ENCODE measurements at places on chromosomes 5 and 9.

DNA sequence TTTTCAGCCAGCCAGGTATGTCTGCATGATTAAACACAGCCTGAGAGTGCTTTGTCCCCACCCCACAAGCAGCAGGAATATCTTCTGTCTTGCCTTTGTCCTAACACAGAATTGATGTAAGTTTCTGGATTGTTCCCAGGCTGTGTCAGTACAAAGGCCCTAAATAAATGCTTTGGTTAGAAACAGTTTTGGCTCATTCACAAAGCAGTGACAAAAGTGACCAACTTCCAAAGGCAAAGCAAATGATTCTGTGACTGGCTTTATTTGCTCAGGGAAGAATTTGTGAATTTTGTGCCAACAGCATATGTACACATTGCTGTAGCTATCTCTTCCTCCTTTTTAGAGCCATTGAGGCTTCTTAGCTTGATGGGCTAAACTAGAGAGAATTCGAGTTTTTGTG lies 133.7 kb downstream of the PLPPR1 start:
- no peak for DNase-seq

DNA sequence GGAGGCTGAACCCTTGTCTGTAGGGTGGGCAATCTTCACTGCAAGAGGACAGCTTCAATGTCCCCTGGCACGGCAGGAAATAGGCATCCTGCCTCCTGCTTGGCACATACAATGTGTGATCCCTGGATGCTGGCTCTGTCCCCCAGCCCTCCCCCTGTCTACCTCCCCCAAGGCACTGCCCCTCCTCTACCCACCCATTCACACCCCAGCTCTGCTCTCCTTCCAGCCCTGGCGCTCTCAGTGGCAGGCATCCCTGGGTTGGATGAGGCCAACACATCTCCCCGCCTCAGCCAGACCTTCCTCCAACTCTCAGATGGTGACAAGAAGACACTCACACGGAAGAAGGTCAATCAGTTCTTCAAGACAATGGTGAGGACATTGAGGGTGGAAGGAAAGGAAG lies 24.1 kb upstream of the FOXI1 start:
- no peak for DNase-seq

- DNase-seq = no peak
Measured at GRCh38 chr9:133362359-133363044, 6.2 kb downstream of the SURF2 start.

DNA sequence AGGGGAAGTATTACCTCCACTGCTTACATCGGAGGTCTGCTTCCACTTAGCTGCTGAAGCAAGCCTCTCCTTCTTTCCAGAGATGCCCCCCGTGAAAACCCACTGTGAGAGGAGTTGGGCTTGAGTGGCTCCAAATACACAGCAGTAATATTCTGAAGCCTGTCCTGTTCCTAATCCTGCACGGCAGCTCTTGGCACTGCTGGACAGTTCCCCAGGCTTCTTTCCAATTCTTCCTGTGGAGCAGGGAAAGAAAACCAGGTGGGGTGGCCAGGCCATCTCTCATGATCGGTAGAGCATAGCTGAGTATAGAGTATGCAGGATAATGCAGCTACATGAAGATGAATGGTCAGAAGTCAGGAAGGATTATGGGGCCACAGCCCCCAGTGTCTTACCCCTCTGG lies 335.3 kb downstream of the MARCHF11 start:
- no peak for DNase-seq

DNA sequence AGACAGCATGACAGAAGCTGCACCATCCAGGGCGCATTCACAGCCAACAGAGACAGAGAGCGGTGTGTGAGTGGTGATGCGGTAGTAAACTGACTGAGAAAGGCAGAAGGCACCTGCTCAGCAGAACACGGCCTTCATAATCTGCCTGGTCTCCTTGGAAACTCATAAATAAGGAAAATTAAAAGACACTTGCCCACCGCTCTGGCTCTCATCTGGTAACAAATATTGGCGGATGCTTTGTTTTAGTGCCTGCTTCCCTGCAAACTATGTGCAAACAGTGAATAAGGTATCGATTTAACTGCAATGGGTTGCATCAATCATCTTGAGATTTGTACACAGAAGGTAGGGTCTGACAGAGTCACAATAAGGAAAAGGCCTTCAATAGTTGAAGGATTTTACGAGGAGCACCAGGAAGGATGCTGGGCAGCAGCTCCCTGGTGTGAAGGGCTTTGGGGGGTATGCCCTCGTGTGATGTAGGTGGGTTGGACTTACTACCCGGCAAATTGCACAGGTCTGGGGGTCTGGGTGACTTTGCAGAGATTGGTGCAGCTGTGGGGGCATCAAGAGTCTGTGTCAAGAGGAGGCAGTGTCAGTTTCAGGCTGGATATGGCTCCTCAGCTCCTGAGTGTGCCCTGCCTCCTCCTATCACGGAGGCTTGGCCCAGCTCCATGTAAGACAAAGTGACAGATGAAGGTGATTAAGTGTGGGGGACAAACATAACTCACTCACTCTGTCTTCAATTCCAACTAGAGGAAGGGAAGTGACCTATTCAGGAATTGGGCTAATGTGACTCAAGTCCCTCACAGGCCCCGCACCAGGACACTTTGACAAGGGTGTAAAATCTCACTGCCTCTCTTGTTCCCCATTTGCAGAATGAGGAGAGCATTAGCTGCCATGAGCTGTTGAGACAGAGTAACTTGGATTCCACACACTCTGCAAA lies 166.7 kb downstream of the ICE1 start:
- no peak for DNase-seq

GRCh38 chr9:2677915-2678889 lies 39.1 kb upstream of the KCNV2 start:
- no peak for DNase-seq

DNA sequence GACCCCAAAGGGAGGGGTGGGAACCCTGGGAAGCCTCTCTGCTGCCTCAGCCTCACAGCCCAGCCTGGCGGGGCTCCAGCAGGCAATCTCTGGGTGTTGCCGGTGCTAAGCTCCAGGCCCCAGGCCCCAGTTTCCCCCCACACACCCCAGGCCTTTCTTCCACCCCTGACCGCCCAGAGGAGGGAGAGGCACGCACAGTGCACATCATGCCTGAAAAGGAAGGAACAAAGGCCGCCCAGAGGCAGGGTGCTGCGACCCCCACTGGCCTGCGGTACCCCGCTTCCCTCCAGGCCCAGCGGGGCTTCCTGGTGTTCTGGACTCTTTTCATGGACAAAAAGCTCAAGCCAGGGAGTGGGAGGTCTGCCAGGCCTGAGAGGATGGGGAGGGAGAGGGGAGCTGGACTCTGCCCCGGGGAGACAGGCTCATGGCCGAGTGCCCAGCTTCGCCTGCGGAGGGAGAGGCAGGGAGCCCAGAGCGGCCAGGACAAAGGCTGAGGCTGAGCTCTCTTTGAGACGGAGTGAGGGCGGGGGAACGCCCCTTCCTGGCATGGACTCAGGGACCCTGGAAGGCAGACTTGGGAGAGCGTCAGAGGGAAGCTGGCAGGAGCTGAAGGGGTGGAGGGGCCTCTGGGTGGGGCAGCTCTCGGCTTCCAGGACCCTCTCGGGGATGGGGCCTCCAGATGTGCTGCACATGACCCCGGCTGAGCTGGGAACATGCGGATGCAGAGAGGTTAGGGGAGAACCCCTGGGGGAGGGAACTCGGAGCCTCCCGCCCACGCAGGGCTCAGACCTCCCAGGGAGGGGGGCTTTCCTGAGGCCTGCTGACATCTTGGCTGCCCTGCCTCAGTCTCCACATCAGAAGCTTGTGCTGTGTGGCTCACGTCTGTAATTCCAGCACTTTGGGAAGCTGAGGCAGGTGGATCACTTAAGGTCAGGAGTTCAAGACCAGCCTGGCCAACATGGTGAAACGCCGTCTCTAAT lies 1.8 kb upstream of the ENTPD2 start:
- no peak for DNase-seq

DNA sequence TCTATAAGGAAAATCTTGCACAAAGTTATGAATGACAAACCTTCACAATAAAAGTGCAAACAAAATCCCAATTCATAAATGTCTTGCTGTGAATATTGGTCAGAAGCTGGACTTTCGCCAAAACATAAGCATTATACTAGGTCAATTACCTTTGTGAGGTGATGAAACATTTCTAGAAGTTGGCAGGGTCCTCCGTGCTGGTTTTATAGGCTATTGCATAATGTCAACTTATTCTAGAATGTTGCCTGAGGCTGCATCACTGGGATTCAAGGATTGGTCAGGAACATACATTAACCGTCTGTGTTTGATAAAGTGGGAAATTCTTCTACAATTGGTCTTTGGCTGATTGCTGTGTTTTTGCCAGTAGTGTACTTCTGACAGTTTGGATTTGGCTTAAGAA lies 49.8 kb upstream of the PALM2AKAP2 start:
- DNase-seq = no peak

GRCh38 chr5:176614805-176615478 lies 5.0 kb upstream of the GPRIN1 start:
- no peak for DNase-seq

GRCh38 chr5:30802961-30803705 lies 390.4 kb upstream of the CDH6 start:
- no peak for DNase-seq

DNA sequence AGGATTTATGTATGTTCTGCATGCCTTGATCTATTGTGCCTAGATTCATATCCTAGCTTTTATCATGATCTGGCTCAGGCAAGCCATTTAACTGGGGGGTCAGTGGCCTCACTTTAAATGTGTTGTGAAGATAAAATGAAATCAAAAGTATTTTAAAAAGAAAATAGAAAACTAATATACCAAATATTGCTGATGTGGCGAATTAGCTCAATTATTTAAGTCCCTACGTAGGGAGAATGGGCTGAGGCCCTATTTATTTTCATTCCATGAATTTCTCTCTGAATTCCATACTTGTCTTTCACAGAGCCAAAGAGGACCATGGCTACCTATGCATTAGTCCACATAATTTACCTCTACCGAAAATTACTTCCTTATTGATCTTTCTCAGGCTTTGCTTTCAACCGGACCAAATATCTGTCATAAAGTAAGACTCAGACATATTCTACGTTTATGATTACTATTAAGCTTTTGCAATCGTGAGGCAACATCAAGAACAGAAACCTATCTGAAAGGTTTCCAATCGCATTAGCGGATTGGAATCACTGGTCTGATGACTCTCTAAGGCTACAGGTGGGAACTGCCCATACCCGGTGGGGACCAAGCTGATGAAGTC lies 1.7 kb downstream of the MBLAC2 start:
- no peak for DNase-seq

- DNase-seq = no peak
Measured at GRCh38 chr9:87670572-87671264, 55.2 kb upstream of the CTSL start.

- no peak for DNase-seq
Measured at GRCh38 chr9:12735665-12736064, 39.2 kb upstream of the LURAP1L start.

DNA sequence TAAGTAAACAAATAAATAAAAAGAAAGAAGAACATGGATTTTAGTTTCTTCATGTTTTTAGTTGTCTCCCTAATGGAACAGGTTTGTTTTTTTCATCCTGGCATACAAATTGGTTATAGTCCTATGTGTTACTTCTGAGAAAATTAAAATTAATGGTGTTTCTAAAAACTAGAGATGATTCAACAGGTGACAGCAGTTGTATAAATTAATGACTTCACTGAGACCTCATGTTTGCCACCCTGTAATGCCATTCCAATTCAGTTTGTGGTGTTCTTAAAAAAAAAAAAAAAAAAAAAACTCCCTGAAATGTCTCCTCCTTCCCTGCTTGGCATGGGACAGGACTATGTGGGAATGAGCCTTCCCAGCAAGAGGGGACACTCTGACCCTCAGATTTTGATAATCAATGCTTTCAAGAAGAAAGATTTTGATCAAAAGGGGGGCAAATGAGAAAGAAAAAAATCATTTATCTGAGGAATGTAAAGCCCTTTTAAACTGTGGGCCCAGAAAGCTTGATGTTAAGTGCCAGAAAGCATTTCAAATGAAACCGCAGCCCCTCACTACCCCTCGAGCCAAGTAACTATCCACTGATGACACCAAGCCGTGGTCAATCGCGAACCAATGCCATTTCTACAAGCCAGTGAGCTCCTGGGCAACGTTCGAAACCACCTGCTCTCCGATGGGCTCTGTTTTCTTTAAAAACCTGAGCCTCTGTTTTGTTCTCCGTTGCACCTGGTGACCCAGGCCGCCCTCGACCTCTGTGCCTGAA lies 941 bp downstream of the EXD3 start:
- DNase-seq = no peak

DNA sequence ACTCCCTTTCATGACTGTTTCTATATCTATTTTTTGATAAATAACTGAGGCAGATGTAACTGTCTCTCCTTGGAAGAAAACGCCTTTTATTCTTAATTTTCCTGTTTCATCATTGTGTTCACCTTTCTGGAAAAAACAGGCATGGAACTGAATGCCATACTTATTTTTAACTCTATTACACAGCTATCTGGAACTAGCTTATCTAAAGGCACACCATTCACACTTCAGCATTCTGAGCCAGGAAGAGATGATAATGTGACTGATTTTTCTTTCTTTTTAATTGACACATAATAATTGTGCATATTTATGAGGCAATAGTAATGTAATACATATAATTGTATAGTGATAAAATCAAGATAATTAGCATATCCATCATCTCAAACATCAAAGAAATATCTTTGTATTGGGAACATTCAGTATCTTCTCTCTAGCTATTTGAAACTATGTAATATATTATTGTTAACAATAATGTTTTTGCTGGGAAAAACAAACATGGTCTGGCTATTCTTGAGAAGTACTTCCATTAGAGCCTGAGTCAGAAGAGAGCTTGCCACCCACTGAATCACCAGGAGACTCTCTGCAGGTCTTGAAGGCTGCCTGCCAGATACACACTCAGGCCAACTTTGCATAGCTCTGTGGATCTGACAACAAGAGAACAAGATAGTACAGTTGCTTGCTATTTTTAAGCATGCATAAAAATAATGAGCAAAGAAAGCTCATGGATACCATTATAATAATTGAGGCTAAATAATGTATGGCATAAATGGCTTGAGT lies 501.0 kb upstream of the EDIL3 start:
- DNase-seq = no peak

DNA sequence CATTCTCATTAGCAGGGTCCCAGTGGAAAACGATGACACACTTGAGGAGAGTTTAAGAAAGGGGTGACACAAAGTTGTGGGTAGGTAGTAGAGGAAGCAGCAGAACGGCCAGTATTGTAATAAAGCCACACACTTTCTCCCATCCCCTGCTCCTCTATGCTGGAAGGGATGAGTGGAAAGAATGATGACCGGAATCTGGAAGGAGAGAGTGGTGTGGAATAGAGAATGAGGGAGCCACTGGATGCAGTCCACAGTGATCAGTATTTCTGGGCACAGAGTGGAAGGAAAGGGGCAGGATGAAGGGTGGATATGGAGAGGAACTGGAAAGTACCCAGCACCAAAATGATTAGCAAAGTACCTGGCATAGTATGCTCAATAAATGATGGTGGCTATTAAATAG lies 133.8 kb upstream of the DAB2 start:
- no peak for DNase-seq

Measured in T-helper 22 cell (primary cell).